Activated CD8-positive, alpha-beta memory T cell treated with anti-CD3 and anti-CD28 coated beads for 48 hours (primary cell): ENCODE measurements at places on chromosomes 7 and 10.

DNA sequence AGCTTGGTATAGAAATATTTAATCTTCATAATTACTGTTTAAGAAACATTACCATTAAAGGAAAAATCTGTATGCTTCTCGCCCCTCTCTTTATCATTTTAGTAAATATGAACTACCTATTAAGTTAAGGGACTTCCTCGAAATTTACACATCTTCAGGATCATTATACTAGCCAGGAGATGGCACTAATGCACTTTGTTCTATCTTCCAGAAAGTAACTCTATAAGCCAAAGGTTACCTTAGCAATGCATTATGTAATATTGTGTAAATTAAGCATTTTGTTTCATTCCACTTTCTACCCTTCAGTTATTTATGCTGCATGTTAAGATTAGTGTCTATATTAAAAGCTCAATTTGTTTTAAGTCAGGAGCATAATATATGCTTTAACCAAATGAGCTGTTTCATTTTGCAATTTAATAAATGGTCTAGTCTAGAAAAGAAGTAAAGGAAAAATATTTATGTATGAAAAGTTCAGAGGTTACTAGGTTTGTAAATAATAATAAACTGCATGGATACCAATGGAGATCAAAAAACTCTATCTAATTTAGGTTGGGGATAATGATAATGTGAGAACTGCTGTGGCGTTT, 128.5 kb downstream of the ANKRD7 start:
- no peak for DNase-seq

GRCh38 chr7:23109470-23109869, 3.9 kb downstream of the KLHL7 start:
- no peak for DNase-seq

- no peak for DNase-seq
These were observed 108.8 kb upstream of the FEZF1 start for GRCh38 chr7:122413339-122413738.

DNA sequence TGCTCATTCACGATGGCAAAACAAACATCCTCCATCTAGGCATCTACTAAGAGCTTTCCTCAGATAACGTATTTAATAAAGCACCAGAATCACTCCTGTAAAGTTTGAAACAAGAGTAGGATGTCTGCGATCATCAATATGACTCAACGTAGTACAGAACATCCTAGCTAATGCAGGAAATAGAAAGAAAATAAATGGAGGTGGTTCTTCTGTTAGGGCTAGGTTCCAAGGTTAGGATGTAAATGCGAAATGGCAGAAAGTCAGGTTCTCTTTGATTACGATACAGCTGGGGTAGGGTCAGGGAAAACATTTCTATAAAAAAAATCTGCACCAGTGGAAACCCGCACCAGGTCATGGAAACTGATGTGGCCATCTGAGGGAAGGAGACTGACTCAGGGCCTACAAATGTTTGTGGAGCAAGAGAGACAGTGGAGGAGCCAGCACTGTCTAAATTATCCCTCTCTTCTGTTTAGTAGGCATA, 29.1 kb downstream of the CCDC6 start:
- no peak for DNase-seq

DNA sequence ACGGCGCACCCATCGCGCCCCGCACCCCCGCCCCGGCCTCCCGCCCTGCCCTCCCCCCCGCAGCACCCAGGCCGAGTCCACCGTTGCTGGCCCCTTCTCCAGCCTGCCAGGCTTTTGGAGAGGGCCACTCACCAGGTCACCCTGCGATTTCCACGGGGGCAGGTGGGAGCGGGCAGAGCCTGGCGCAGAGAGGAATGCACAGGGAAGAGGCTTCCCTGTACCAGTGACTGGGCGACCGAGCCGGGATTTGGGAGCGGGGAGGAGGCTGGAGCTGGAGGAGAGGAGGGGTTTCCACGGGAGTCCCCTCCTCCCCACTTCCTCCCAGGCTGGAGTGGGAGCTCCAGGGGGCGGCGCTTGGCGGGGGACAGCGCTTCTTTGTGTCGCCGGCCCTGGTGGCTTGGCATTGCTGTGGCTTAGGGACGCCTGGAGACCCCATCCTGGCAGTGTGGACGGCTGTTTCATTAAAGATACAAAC, 19.3 kb downstream of the TCAF1 start:
- DNase-seq, result no peak

DNA sequence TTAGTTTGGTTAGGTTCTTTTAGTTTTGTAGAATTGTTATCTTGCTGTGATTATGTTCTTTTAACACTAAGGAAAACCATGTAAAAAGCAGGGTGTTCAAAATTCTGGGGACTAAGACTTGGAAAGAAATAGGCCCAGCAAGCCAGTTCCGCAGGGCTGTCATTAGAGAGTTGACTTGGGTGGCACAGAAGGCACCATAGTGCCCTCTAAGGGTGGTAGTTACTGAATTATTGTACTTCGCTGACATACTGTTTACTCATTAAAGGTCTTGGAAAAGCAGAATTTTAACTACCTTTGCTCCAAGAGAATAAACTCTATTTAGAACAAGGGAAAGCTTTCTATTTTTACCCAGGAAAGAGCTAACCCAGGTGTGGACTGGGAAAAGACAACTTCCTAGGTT, 86.5 kb downstream of the OTUD1 start:
- no peak for DNase-seq

DNA sequence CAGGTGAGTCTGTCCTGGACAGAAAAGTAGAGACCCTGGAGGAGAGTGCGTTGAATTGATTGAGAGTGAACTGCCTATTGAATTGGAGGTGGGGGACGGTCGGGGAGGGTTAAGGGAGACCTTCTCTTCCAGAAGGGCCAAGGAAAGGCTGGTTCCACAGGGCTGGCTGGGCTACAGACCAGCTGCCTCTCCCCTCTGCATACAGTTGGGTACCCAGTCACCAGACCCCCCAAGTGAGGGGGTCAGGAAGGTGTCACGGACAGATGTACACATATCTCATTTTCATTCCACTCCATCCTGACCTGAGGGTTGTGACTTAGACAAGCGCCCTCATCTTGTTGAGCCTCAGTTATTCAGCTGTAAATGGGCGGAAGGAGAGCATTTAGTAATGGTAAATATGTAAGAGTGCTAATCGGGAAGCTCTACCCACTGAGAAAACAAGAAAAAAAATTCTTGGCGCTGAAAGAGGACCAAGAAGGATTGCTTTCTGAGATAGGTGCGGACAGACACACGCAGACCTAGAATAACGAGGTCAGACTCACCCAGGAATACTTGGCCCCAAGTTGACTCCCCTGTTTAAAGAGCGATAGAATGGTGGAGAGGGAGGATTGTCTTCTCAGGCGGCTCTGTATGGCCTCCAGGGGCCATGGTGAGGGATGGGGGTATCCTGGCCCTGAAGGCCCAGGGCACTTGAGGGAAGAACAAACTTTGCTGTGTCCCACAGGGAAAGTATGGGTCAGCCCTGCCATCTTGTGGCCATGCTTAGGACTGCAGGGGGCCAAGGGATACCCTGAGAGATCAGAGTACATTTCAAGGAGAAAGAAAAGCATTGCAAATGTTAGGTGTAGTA, 7.2 kb upstream of the MBL2 start:
- DNase-seq, result no peak

DNA sequence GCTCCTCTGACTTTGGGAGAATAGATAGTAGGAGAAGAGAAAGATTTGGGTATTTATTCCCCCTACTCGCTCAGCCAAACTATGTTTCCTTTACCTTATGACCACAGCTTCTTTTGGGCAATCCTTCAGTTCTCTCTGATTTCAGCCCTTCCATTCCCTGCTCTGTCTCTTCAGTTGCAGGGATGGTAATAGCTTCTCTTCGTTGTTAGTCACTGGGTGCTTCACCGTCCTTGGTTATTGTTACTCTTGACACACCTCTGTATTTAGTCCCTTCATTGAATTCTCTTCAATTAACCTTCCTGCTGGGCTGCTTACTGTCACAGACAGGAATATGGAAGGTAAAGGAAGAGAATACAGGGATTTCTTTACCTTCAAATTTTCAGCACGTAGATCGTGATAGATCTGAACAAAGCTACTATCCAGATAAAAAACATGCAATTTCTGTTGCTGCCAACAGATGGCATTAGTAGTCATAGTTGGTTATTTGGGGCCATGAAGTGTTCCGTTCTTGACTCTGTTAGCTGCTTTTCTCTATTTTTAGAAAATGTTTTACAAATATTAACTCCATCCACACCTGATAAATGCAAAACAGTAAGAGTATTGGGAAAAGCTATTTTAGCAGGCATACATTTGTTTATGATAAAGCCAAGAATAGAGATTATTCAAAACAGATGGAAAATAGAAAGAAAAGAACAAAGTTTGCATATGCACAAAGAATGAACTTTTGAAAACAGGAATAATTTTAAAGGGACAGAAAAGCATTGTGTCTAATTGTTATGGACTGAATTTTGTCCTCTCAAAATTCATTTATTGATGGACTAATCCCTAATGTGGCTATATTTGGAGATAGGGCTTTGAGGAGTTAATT, 14.0 kb upstream of the PTTG1IP2 start:
- no peak for DNase-seq

GRCh38 chr10:68251151-68251550, 19.2 kb upstream of the ATOH7 start:
- no peak for DNase-seq

DNA sequence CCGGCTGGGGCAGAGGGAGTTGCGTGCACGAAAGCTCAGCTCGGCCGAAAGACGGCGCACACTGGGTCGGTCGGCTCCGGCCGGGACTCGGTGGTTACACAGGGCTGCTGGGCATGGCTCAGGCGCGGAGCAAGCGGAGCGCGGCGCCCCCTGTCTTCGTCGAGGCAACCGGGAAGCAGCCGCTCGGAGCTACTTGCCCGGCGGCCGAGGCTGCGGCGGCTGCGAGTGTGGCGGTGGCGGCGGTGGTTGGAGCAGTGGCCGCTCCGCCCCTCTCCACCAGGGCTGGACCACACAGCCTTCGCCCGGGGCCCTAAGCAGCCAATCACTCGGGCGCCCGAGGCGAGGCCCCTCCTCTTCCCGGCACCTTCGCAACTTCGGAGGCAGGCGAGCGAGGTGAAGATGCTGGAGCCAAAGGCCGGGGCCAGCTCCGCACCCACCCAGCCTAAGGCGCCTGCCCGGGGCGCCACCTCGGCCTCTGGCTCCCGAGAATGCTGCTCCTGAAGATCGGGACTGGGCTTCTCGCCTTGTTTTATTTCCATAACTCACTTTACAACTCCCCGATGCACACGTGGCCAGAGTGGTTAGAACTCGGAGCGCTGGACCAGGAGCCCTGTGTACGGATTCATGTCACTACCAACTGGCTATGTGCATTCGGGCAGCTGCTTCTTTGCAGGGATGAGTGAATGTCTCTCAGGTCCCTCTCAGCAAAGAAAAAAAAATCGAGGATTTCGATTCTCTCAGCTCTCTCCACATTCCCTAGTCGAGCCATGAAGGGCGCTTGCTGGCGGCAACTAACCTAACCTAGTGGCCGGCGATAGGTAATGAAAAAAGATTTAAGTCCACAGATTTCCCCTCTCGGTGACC, at the start of gene TLL2:
Gene TLL2 (minus strand): TSS at position 229 of the 864 bp plus-strand sequence. CDS start 241 bp downstream, outside the sequence.
- DNase-seq, result peak; percentile 29

DNA sequence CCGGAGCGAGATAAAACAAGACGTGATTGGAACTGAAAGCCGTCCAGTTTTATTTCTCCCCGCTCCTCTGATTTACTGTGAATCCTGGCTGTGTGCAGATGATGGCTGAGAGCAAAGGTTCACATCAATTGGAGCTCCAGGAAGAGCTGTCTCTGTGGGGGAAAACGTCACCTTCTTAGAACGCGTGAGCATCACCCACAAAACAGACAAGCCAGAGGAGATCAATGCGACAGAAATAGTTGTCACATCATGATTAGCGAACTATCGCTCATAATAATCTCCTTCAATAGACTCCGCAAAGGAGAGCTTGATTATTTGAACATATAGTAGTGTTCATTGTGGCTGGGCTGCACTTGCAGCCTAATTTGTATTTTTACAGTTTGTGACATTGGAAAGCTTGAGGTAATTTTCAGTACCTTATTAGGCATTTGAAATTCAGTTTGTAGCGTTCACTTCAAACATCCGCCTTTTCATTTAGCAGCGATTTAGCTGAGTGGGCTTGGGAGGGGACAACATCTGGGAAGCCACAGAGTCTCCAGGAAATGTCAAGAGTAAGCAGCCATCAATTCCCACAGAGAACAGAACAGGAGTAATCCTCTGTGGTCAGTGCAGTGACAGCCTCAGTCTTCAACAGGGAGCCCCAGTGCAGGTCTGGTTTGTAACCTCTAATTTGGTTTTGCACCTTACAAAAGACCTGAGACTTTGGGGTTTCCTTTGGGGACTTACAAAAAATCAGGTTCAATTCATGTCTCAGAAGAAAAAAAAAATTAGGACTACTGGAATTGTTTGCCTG, 276.8 kb upstream of the PFKP start:
- DNase-seq, result no peak

DNA sequence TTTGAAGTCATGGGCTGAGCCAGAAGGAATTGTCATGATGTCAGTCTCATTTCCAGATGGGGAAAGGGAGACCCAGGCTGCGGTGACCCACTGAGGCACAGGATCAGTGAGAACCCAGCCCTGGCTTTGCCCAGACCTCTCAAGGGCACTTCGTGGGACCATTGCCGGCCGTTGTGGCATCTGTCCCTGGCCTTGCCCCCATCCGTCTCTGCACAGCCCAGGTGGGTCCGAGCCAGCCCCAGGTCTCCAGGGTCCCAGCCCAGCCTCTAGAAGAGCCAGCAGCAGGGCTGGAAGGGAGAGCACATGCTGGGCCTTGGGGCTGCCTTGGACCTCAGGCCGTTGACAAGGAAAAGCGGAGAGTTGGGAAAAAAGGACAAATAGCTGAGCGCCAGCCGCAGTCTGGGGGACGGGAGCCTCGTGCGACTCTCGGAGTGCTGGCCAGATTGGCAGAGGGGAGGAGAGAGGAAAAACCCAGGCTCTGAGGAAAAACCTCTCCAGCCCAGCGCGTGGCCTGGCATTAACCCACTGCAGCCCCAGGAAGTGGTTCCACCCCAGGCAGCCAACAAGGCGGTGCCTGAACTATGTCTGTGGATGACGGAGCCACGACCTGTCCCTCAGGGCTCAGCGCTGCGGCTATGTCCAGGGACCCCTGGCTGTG, 30.2 kb downstream of the GRIFIN start:
- no peak for DNase-seq

GRCh38 chr7:55502858-55503440, 69.4 kb downstream of the VOPP1 start:
- DNase-seq, result no peak

DNA sequence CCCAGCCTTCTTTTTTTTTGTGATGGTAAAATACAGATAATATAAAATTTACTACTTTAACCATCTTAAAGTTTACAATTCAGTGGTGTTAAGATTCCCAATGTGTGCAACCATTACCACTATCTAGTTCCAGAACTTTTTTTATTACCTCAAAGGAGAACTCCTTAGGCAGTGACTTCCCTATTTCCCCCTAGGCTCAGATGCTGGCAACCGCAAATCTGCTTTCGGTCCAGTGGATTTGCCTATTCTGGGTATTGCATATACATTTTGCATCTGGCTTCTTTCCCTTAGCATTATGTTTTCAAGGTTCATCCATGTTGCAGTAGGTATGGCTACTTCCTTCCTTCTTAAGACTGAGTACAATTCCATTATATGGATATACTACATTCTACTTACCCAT, 56.5 kb downstream of the AFAP1L2 start:
- no peak for DNase-seq

GRCh38 chr10:32007026-32007425, 49.2 kb downstream of the KIF5B start:
- DNase-seq, result no peak

GRCh38 chr7:151141311-151141854, 26.1 kb downstream of the GBX1 start:
- no peak for DNase-seq
